G401 (cell line): ENCODE measurements at places on chromosomes 1 and 21.

GRCh38 chr1:31063631-31064030 is 1.9 kb downstream of the PUM1 start:
- peak; percentile 21 for DNase-seq

DNA sequence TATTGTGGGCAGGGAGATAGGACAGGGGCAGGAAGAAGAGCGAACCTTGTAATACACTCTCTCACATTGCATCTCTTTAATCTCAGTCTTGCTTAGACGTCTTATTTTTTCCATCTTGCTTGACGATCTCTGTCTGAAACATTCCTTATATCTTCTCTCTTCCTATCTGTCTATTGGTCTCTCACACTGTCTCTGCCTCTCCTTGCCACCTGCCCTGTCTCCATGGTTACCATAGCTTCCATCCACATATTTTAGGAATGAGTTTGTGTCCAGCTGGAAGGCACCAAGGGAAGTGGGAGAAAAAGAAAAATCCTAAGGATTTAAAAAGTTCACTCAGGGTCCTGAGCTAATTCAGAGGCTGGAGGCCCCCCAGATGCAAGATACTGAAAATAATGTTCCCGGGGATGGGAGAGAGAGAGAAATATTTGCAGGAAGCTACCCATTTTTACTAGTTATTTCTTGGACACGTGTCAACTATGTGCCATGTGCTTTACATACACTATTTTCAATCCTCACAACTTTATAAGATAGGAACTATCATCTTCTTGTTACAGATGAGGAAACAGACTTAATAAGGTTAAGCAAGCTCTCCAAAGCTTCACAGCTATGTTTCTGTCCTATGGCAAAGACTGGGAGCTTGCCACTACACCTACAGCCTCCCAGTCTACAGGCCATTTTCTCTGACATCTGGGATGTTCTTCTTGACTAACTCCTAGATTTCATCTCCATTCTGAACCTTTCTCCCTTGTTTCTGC is 933 bp downstream of the ANKRD34A start:
- peak; percentile 86 for DNase-seq

DNA sequence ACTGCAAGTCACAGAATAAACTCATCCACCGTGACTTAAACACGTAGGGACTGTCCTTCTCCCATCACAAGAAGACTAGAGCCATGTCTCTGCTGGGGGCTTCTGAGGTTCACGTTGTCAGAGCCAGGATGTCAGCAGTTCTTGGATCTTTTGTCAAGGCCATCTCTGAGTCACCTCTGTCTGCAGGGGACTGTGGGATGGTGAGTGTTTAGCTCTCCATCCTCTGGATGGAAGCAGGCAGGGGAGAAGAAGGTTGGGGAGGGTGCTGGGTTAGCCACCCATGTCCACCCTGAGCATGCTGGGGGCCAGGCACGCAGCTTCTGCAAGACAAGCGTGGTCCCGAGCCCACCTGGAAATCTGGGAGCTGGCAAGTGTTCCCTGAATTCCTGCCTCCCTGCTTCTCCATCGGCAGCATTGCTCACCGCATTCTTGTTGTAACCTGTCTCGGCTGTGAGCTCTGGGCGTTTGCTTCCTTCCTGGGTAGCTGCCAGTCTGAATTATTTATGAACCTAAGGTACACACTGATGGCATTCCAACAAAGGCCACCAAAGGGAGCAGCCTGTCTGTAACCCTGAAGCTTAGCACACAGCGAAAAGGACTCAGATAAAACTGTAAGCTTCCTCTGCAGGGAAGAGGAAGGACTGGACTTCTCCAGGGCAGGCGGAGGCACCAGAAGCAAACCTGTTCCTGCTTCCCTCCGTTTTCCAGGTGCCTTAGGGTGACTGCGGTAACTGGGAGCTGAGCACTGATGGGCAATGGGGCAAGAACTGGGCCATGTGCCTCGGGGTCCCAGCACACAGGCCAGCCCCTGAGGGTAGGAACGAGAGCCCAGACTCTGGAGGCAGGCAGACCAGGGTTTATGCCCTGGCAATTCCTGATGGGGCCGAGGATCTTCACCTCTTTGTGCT is 88.6 kb downstream of the RIPK4 start:
- DNase-seq: no peak

- DNase-seq: no peak
These were observed 38.3 kb downstream of the ECE1 start for GRCh38 chr1:21251773-21252471.

DNA sequence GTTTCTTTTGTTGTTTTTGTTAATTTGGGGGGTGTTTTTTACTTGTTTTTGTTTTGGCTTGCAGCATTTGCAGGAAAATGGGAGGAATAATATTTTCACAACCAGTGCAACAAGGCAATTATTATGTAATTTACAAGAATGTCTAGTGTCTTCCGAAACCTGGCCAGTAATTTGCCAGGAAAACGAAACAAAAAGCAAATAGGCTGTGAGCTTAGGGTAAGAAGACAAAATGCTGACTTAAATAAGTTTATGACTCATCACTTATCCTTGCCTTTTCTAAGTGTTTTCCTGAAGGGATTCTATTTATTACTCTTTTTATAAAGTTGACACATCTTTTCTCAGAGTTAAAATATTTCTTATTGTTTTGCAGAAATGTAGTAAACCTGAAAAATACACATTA is 49.8 kb downstream of the KCNT2 start:
- DNase-seq: peak; percentile 4

- DNase-seq: peak; percentile 51
These were observed 94.6 kb downstream of the ADARB1 start for GRCh38 chr21:45169001-45169400.
